Mammary epithelial cell (primary cell): ENCODE measurements at places on chromosomes 2 and 18. TPM values are rescaled to one million over a fixed set of nuclear protein-coding genes. Genes with fewer than 3 reads are reported as not detected.

DNA sequence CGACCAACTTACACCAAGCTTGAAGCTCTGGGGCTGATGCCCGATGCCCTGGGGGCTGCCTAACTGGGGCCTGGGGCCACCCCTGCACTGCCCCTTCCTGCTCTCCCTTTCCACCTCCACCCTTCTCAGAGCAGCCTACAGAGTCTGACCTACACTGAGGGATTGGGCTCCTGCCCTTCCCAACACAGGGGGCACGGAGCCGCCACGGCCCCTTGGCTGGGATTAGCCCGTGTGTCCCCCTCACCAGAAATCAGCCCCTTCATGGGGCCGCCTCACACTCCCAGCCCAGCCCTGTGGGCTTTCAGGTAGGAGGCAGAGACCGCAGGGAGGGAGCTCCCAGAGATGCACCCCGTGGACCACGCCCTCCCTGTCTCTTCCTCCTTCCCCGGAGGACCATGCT is 198.0 kb downstream of the EIPR1 start:
- no peak for DNase-seq

DNA sequence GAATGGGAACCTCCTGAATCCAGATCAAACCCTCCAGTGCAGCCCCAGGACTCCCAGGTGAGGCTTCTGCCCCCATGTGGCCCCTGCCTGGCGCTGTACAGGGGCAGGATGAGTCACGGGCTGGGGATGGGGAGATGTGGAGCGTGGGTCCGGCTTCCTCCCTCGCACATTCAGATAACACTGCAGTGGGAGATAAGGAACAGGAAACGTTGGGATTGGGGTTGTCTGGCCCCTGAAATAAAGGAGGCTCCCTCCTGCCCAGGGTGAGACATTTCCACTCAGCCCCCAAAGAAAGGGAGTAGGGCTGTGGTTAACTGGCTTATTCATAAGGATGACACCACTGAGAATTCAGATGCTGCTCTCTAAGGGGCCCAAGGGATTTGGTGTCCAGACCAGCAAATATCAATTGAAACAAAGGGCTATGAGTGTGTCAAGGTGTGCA is 30.7 kb downstream of the IGFBP5 start:
- peak; percentile 40 for DNase-seq

DNA sequence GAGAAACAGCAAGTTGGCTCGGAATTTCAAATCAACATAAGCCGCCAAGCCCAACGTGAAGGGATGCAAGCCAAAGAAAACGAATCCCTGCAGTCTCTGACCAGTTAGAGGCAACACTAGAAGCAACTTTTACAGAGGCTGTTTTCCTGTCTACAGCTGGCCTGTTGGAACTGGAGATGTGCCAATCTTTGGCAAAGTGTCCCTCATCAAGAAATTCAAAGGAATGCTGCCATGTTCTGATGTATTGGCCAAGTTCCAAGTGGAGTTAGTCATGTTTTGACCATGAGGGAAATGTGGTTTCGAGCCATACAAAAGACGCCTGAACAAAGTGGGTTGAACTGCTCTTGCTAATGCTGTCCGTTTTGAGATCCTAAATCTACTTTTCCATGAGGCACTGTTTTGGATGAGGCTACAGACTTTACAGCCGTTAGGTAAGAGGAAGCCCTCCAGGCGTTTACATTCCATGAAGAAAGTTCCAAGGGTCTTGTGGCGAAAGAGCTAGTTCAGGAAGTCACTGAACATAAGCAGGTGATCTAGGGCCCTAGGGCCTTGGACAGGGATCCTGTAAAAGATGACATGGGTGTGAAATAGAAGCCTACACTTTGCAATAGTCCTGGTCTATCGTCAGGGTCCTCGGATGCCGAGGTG is 140.7 kb upstream of the PXDN start:
- DNase-seq, result no peak

GRCh38 chr2:238949710-238950345 is 101.9 kb downstream of the TWIST2 start:
- DNase-seq, result no peak

DNA sequence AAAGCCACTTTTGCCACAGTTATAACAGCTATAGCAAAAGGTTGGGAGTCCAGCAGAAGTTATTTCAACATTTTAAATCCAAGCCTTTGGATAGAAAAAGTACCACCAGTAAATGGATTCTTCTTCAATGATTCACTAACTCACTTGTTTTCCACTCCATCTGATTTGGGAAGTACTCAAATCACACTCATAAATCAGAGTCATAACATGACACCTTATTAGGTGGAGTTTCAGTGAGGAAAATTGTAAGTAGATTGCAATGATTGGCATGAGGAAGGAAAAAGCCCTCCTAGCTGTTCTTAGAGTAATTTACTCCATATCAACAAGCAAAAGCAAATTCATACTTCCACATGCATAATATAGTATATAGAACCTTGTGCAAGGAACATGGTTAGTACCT is 132.9 kb downstream of the NR4A2 start:
- peak; percentile 45 for DNase-seq

DNA sequence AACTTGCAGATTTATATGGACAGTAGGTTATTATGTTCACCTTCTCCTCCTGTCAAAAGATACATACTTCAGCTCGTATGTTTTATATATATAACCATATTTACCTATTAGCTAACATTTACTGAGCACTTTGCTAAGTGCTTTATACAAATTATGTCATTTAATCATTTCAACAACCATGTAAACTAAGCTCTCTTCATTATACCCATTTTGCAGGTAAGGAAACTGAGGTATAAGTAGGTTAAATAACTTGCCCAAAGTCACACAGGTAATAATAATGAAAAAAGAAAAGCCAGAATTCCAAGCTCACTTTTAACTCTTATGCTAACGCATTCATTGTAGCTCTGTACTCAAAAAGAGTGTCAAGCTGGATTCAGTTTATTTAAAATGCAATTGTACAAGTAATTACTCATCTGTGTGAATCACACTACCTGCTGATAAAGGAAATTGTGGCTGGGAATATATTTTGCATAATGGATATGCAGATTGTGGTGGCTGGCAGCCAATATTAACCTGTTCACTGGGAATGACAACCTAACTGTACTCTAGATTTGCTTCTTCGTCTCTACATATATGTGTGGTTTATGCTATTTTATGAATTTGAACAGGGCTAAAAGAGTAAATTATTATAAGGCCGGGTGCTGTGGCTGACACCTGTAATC is 20.6 kb downstream of the SLC16A14 start:
- peak; percentile 21 for DNase-seq

MITD1 gene
- polyA plus RNA-seq, result 10.5 TPM

SKOR2 gene
- not detected for polyA plus RNA-seq
